Stimulated activated CD4-positive, alpha-beta T cell treated with anti-CD3 and anti-CD28 coated beads, Interleukin-4, amount 100 ng/mL, for 48 hours (primary cell): ENCODE measurements at places on chromosomes 3 and 15.
A peak's percentile ranks its signal among the peaks of the same experiment; 100 is the strongest.

DNA sequence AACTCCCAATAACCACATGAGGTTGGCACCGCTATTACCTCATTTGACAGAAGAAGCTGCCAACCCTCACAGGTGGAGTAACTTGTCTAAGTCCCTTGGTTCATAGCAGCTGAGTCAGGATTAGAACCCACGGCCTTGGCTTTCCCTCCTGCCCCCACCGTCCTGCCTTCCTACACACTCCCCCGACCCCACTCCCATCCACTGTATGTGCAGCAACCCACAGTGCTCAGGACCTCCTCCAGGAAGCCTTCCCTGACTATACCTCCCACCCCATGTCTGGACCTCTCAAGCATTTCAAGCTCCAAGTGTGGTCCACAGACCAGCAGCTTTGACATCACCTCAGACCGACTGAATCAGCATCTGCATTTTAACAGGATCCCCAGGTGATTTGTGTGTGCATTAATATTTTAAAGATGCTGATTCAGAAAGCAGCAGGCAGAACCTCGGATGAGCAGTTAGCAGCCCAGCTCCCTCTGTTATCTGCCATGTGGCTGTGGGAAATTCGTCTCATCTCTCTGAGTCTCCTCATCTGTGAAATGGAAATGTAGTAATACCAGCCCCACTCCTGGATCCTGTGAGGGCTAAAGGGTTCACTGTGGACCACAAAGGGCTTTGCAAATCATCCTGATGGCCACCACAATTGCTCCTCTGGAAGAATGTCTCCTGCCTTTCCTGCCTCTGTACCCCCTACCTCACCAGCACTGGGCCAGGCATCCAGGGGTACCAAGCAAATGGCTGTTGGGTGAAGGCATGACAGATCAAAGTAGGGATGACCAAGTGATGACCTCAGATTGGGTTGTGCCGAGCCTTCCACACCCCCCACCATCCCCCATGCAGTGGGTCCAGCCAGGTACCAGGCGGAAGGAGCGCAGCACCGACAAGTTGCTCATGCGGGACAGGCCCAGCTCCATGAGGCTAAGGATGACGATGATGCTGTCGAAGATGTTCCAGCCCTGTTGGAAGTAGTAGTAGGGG is 62.7 kb downstream of the SCN5A start:
- DNase-seq: no peak

DNA sequence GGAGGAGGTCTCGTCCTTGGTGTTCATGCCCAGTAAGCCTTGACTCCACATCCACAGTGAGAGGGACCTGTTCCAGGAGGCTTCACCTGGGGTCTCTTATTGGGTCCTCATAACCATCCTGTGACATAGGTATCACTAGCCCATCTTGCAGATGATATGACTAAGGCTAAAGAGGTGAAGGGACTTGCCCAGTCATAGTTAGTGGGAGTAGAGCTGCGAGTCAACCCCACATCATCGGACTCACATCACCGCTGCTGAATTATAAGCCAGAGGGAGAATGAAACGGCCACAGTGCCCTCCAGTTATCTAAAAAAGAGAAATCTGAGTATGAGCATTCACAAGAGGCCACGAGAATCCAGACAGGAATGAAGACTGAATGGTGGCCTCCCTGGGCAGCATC is 66.0 kb downstream of the MESD start:
- DNase-seq: no peak

DNA sequence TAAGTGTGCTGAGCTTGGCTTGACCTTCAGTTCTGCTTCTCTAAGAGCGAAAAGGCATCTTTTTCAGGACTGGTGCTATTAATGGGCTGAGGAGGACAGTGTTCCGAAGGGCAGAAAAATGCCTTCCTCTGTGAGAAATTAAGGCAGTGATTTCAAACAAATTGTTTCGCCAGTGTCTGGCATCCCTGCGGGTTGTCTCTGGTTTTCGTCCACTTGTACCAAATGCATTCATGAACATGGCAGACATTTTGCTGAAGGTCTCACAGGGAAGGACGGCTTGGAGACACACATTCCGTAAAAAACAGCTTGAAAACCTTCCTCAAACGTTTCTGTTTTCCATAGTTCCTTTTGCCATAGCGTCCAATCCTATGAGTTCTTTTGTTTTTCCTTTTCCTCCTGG is 57.1 kb downstream of the CEMIP start:
- no peak for DNase-seq

DNA sequence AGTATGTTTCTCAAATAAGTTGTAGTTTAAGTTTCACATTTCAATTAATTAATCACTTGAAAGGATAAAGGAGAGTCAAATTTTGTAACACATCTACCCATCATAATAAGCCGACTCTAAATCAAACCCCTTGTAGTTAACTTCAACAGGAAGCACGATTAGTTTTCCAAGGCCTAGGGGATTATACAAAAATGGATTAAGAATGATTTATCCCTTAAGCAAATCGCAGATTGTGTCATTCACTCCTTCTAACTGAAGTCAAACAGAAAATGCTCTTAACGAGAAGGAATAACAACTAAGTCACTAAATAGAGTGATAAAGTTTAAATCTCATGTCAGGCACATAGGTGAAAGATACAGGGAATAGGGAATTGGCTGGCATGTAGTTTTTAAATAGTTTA is 792.8 kb downstream of the ZPLD1 start:
- no peak for DNase-seq

DNA sequence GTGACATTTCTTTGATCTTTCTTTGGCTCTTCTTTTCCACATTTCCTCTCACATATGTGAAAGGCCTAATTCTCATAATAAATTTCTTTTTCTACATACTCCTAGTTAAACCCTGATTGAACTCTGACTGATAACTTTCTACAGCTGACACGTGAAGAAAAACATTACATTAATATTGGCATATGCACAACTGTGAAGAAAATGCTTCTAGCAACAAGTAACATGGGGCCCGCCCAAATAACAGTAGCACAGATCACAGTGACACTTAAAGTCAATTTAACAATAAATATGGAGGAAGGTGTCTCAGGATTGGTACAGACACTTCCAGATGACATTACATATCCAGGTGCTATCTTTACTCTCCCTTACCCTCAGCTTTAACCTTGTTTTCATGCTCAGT is 317.6 kb upstream of the ZNF385D start:
- no peak for DNase-seq

DNA sequence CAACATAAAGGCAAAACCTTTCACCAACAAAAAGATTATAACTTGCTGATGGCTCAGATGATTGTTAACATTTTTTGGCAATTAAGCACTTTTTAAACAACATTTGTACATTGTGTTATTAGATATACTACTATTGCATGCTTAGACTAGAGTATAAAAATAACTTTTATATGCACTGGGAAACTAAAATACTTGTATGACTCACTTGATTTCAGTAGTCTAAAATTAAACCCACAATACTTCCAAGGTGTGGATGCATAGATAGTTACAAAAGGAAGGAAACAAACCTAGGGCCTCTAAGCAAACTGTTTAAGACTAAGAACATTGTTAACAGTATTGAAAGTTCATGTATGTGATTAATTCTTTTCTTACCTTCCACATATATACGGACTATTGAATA is 1521.5 kb downstream of the OTOL1 start:
- no peak for DNase-seq

GRCh38 chr3:193452338-193452737 is 73.8 kb upstream of the ATP13A5 start:
- DNase-seq: no peak

DNA sequence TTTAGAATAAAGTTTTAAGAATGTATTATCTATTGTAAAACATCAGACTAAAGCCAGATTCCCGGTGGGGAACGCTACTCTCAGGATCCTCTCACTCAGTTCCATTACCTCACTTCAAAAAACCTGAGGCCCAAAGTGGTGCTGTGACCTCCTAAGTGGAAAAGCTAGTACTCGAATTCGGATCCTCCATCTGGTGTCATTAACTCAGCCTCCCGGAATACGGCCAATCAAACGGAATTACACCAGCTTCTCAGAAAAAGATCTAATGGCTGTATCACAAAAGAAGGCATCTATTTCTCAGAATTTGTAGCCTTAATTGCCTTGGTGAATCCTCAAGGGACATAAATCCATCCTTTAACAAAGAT is 627 bp downstream of the ACAD11 start:
- DNase-seq: no peak

DNA sequence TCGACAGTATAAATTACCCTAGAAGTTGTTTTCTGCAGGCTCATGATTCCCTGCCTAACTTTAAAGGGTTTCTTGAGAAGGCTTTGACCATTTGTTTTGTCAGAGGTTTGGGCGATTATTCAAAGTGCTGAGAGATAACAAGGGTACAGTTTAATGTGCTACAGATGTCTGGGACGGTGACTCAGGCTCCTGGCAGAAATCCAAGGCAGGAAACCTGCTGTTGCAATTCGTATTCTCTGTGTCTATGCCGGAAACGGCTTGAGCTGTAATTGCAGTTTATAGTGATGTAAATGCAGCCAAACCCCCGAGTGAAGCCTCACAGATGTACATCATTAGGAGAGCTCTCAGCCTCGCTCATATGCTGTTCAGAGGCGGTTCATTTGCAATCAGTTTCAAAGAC is 65.6 kb downstream of the SYNPR start:
- DNase-seq: peak; percentile 45

DNA sequence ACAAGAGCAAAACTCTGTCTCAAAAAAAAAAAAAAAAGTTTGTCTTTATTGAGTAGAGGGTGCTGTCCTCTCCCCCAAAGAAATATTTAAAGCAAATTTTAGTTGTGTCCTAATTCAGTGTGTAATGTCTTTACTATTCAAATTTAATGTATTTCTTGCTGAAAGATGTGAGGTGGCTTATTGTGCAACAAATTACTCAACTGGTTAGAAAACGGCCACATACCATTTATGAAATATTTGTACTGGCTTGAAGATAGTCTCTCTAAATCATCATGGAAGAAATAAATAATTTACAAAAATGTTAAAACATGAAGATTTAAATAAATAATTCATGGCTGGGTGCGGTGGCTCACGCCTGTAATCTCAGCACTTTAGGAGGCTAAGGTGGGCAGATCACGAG is 63.0 kb downstream of the SLTM start:
- DNase-seq: no peak

DNA sequence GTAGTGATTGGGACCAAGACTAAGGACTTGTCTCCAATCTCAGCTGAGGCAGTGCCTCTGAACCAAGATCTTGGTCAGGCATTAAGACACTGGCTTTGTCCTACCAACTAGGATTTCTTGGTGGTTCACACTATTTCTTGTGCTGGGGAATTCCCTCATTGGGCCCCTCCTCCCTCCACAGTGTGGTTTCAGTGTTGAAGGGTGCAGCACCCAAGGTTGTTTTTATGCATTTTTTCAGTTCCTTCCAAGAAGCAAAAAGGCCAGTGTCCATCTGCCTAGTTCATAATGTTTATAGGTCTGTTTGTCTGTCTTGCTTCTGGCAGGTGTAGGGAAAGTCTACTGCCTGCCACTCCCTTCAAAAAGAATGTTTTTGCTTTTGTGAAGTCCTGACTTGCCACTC is 10.6 kb upstream of the ITPKA start:
- no peak for DNase-seq

DNA sequence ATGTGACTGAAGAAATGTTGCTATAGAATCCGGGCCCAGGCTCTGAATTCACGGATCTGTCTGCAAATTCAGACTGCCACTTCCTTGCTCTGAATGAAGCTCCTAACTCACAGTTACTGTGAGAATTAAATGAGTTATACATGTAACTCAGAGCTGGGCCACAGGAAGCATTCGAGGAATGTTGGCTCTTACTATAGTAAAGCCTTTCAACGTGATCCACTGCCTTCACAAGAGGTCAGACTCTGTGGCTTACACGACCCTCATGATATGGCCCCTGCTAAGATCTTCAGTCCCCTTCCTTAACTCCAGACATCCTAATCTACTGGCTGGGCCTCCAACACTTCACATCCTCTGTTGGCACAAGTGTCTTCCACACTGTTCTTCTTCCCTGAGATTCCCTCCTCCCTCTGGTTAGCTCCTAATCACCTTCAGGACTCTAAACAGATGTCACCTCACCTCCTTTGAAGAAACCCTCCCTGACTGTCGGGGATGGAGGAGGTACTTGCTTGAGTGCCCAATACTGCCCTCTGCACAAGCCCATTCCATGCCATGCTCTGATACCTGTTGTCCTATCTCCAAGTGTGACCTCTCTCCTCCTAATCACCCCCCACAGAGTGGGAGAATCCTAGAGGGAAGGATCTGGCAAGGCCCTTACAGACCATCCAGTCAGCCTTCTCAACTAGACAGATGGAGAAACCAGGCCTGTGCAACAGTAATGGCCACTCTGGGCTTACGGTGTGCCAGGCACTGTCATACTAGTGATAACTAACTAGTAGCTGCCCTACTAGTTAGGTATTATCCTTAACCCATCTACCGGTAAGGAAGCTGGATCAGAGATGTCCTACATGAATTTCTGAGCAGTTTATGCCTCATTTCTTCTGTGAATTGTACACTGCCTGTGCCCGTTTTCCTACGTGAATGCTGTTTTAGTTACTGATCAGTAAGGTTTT is 1.3 kb downstream of the ACTR8 start:
- no peak for DNase-seq

DNA sequence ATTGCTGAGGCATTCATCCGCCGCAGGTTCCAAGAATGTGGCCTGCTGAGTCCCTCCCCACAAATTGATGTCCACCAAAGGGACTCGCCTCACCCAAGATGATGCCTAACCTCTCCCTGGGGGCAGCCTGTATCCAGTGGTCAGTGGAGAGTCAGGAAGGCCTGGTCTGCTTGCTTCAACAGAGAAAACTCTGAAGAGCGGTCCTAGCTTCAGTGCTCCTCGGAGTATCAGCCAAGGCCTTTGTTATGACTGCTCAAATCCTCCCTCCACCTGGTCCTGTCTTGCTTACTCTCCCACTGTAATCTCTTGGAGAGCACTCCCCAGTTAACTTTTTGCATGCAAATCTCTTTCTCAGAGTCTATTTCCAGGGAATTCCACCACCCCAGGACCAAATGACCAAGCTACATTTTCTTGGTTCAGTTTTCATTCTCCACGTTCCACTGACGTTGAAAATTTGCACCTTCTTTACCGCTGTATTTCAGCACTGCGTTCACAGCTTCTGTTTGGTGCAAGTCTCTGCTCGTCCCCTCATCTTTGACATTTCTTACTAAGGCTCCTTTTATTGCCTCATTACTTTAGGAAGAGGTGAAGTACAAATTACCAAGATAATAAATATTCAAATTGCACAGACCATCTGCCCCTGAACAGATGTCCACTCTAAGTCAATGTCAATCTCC is 22.3 kb downstream of the CMTM7 start:
- no peak for DNase-seq

GRCh38 chr15:96893159-96893906 is 562.8 kb downstream of the NR2F2 start:
- no peak for DNase-seq
